ENCODE measurements at places on chromosomes 5 and 9.

DNA sequence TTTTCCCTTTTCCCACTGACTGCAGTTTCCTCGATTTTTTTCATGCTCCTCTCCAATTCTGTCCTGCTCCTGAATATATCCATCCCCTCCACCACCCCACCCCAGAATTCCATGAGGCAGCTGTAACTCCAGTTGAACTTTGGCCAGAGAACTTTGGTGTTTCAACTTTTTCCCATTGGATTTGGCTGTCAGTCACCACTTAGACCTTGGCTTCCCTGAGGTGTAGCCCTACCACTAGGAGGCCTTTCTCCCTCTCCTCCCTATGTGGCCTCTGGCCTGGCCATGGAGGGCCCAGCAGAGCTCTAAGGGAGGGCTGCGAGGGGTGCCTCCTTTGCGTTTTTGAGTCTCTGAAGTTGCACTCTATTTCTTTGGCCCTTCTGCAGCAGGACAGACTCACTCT lies 261.3 kb downstream of the PIK3R1 start:
- no peak for DNase-seq

GRCh38 chr5:82749461-82749820 lies 327.8 kb downstream of the TMEM167A start:
- no peak for DNase-seq

- no peak for DNase-seq
Measured at GRCh38 chr9:115671236-115671962, 482.2 kb upstream of the PAPPA start.

- no peak for DNase-seq
Measured at GRCh38 chr9:121721058-121721350, 69.6 kb downstream of the DAB2IP start.

DNA sequence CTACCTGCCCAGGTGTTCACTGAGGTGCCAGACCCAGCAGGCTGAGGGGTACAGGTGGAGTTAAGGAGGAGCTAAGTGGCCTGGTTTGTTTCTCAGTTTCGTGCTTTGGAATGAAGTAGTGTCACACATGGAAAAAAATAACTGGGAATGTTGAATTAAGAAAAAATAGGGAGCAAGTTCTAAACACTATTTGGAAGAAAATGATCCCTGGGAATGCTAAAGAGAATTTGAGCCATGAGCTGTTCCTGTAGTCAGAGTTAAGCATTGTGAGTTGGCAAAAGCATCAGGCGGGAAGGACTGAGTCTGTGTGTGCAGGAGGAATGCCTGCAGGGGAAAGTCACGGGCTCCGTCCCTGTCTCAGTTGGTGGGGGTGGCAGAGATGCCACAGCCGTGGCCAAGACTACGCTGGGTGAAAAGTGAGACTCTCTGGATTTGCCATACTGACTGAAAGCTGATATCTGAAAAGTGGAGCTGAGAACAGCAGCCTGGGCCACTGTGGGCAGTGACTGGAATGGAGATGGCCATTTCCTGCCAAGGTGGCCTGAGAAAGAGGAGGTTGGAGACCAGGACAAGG lies 37.0 kb downstream of the SYK start:
- no peak for DNase-seq

GRCh38 chr9:101458963-101459631 lies 23.5 kb upstream of the ALDOB start:
- peak; percentile 66 for DNase-seq

- DNase-seq: peak; percentile 57
Measured at GRCh38 chr5:124979251-124979650, 232.8 kb upstream of the ZNF608 start.

DNA sequence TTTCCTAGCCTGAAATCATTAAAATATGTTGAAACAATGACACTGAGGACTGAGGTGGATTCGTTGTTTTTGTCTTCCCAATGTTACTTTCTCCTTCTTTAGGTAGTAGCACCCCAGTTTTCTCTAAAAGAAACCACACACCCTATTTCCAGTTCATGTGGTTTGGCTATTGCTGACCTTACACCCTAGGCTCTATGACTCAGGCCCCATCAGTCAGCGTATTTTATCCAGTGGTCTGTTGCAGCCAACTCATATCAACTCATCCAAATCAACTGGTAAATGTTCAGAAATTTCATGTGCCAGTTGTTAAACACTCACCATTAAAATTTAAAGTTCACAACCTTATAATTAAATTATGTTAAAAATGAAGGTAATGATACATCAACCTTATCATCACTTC lies 44.6 kb upstream of the NFIB start:
- no peak for DNase-seq

DNA sequence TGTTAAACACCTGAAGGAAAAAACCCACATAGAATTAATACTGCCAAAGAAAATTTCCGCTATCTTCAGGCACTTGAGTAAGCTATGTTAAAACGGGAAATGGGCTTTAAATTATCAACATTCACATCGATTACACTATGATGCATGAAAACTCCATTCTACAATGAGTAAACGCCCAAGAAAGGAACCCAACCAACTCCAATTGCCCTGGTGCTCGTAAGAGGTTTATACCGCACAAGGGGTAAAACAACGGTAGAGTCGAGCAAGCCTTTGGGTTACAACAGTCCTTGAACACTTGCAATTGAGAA lies 1.0 kb downstream of the AGTPBP1 start:
- no peak for DNase-seq

- DNase-seq: no peak
Measured at GRCh38 chr5:40521108-40521785, 158.5 kb upstream of the PTGER4 start.

DNA sequence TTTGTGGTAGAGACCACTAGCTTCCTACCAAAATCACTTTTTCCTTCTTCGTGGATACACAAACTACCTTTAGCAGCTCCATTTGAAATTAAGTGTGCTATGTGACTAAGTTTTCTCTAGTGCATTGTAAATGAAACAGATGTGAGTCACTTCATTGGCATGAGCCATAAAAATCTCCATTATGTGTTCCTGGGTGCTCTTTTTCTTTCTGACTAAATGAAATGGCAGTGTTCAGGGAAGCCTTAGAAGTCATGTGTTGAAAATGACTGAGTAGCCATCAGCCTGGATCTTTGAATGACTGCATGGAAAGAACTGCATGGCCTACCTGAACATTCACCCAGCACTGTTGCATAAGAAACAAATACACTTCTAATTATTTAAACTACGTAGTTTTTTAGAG lies 107.9 kb downstream of the NDUFAF2 start:
- no peak for DNase-seq

- no peak for DNase-seq
Measured at GRCh38 chr5:134554319-134555222, 29.1 kb downstream of the JADE2 start.

GRCh38 chr9:65435464-65435863 lies 150.5 kb upstream of the FOXD4L5 start:
- no peak for DNase-seq

- DNase-seq: no peak
Measured at GRCh38 chr5:178394074-178394473, 161.5 kb upstream of the PHYKPL start.

DNA sequence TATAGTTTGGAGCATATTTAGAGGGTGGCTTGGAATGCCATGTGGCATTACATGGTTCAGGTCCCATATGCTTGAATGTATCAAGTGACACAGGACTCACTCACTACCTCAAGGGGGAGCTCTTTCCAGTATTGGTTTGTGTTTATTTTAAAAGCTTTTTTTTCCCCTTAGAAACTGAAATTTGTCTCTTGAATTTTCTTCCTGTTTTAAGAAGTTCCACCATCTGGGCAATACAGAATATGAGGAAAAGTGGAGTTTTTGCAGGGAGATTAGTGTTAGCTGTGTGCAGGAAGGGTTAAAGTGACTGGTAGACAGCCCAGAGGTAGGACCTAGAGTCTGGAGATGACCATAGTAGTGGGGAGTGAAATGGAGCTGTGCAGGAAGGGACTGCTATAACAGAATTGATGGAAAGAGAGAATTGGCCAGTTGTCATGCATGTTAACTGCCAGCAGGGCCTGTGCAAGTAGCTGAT lies 36.6 kb downstream of the CTNNA1 start:
- DNase-seq: peak; percentile 9

- no peak for DNase-seq
Measured at GRCh38 chr5:139183502-139183901, 14.7 kb downstream of the SIL1 start.

GRCh38 chr5:130529511-130530485 lies 625.5 kb downstream of the CHSY3 start:
- DNase-seq: no peak

GRCh38 chr9:130990978-130991777 lies 17.8 kb upstream of the LAMC3 start:
- DNase-seq: no peak

DNA sequence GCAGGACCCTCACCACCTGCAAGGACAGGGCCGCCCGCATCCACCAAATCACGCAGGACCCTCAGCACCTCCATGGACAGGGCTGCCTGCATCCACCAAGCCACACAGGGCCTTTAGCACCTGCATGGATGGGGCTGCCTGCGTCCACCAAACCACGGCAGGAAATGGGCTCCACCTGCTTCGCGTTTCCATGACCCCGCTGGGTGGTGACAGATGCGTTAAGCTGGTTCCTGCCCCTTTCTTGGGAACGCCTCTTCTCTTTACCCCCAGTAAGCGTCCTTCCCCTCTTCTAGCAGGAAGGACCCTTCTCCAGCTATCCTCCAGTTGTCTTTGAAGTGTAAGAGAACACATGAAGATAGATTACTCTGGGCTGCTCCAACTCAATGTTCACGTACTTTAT lies 13.5 kb downstream of the FBP1 start:
- DNase-seq: no peak

Data from NCI-H146 (cell line).